ENCODE measurements at places on chromosomes 2 and 18. TPM values are rescaled to one million over a fixed set of nuclear protein-coding genes. Genes with fewer than 3 reads are reported as not detected.

GRCh38 chr2:19552270-19552669 lies 193.8 kb upstream of the OSR1 start:
- H3K27me3 ChIP-seq, result no peaks in the 10 kb centered on the region
- DNase-seq, result no peak
- H3K4me3 ChIP-seq, result no peak overlapping the region
- H3K36me3 ChIP-seq, result no peaks in the 10 kb centered on the region
- H3K27ac ChIP-seq, result no peak overlapping the region
- H3K4me1 ChIP-seq, result no peaks in the 10 kb centered on the region

The MAB21L4 gene
- not detected for total RNA-seq

GRCh38 chr2:36507408-36507812 lies 90.6 kb downstream of the FEZ2 start:
- no peak overlapping the region for H3K4me3 ChIP-seq
- no peak overlapping the region for H3K27ac ChIP-seq
- no peaks in the 10 kb centered on the region for H3K4me1 ChIP-seq

The ANKRD36C gene
- total RNA-seq, result 12.7 TPM
